ENCODE measurements at places on chromosomes 3 and 15.

- DNase-seq, result no peak
Measured at GRCh38 chr3:115086344-115086743, 60.7 kb downstream of the ZBTB20 start.

GRCh38 chr15:69272139-69272538 lies 26.6 kb upstream of the PAQR5 start:
- DNase-seq, result no peak

DNA sequence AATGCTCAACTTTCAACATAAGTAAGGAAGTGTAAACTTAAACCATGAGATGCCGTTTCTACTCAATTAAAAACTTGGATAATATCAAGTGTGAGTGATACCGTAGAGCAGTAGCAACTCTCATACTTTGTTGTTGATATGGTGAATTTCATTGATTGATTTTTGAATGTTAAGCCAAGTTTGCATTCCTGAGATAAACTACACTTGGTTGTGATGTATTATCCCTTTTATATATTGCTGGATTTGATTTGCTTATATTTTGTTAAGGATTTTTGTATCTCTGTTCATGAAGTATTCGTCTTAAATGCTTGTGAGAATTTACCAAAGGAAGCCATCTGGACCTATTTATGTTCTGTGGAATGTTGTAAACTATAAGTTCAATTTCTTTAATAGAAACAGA lies 21.7 kb downstream of the SLMAP start:
- no peak for DNase-seq

GRCh38 chr3:113747283-113748046 lies 630 bp downstream of the ATP6V1A start:
- DNase-seq, result no peak

GRCh38 chr15:58573270-58573669 lies 141.5 kb downstream of the LIPC start:
- DNase-seq, result no peak

DNA sequence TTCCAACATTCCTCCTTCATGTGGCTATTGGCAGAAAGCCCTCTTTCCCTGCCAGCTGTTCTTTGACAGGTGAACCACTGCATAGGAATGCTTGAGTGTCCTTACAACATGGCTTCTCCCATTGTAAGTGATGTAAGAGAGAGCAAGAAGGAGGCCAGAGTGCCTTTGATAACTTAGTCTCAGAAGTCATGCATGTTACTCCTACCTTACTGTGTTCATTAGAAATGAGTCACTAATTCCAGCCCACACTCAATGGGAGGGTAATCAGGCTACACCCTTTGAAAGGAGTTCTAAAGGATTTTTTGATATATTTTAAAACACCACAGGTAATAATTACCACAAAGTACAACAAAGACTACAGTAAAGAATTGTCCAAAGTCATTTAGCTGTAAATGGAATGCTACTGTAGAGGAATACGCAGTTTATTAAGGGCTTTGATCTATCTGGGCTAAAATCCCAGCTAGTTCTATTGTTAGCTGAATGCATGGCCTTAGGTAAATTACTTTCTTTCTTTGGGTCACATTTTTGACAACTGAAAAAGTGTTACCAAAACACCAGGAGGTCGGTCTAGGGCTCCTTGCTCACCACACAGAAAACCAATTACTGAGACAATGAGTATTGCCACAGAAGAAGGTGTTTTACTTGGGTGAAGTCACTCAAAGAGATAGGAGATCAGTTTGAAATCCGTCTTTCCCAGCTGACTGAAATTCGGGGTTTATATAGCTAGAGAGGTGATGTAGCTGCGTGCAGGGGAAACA lies 154.9 kb downstream of the GRM7 start:
- no peak for DNase-seq

DNA sequence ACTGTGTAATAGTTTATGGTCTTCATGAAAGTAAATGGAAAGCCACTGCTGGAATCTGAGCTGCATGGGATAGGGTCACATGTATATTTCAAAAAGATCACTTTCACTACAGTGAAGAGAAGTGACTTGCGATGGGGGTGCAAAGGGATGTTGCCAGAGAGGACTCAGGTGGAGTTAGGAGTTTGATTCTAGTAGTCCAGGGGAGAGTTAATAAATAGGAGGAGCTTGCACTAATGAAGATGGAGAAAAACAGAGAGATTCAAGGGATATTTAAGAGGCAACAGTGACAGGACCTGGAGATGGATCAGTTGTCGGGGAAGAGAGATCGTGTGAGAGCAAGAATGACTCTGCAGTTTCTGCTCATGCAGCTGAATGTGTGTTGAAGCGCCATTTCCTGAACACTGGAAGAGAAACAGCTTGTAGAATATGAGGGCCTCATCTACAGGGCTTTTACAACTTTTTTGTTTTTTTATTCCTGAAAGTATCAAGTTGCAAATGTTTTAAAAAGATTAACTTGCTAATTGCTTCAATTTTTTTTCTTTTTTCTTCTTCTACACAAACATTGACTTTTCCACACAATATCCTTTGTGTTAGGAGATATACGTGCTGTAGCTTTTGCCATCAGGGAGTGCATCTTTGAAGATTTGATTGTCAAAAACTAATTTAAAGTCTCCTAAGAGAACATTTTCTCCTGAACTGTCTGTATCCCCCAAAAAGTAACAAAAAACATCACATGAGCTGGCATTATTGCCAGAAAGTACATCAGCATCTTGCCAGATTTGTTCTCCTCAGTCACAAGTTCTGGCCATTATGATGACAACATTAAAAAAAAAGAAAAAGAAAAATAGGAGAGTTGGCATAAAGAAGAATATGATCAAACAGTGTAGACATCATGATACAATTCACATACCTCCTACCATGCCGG lies 37.5 kb downstream of the SETMAR start:
- DNase-seq, result no peak

DNA sequence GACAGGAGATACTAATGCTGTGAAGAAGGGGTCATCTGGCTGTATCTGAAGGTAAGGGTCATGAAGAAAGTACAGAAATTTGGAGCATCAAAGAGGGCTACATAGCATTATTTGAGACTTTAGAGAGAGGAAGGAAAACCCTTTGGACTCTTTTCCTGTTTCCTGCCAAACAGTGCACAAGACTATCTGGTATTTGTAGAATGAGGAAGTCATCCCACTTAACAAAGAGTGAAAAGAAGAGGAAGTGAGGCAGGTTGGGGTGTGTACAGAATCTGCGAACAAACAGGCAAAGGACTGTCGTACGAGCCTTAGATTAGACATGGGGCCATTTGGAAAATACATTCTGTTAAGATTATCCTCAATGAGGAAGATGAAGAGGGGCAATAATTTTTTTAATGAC lies 546.8 kb upstream of the EPHA6 start:
- no peak for DNase-seq

DNA sequence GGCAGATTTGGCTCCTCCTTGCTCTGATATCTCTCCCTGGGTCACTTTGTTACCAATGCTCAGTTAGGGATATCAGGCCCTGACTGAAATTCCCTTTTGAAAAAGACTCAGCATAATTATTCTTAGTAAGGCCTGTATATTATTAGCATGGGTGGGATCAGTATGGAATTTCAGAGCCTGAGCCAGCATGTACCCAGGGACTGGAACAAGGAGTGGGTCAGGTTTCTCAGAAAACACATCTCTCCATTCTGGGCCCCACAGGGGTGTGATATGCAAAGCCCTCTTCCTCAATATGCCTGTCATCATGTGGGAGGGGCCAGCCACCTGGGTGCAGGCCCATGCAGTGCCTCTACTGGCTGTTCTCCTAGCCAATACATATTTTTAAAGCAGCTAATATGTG lies 423.2 kb downstream of the EPHB1 start:
- DNase-seq, result no peak

GRCh38 chr3:34046154-34046553 lies 247.7 kb downstream of the PDCD6IP start:
- DNase-seq, result no peak

- no peak for DNase-seq
Measured at GRCh38 chr3:127680146-127680661, 7.5 kb downstream of the ABTB1 start.

DNA sequence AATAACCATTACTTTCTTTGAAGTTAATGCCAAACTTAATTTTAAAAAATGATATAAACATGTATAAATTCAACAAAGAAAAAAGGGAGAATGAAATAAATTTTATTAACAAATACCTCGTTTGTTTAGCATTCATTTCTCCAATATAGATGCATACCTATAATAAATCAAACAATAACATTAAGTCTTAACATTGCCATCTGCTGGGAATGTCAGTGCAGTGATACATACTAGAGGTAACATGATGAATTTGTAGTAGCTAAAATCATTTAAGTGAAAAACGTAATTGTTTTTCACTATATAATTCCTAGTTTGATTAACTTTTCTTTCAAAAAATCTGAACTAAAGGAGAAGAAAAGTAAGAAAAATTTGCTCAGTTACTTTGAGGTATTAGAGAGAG lies 340.2 kb upstream of the CBLB start:
- no peak for DNase-seq

DNA sequence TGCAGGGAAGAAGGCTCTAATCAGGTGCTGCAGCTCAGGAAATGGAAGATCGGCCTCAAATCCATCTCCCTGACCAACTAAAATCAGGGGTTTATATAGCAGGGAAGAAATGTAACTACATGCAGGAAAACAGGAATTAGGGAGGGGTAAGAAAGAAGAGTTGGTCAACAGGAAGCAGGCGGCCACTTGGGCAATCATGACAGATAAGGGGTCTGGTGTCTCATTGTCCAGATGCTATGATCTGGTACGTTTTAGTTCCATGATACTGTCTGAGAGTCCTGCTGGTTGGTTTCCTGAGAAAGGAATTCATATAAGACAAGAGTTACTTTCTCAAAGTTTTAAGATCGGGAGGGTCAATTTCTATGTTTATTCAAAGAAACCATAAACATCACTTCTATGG lies 24.2 kb downstream of the KATNBL1 start:
- no peak for DNase-seq

GRCh38 chr3:183218826-183219225 lies 34.2 kb upstream of the B3GNT5 start:
- no peak for DNase-seq

- no peak for DNase-seq
Measured at GRCh38 chr15:42053010-42053409, 32.2 kb upstream of the PLA2G4E start.

- no peak for DNase-seq
Measured at GRCh38 chr3:198081421-198081844, 121.4 kb downstream of the LMLN start.

DNA sequence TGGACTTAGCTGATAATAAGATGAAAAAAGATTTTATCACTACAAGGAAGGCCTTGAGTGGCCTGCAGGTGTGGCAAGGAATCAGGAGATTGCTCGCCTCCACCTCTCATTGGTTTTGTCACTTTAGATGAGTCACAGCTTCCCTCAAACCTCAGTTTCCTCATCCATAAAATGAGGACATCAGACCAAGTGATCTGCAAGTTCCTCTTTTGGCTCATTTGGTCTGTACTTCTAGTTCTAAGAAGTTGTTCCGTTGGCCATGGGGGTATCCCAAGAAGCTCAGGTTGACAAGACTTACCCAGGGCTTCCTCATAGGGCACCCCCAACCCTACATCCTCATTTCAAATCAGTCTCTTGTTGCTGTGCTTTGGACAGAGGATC lies 254.1 kb downstream of the UACA start:
- no peak for DNase-seq

GRCh38 chr3:101719604-101720185 lies 4.7 kb upstream of the CEP97 start:
- no peak for DNase-seq

DNA sequence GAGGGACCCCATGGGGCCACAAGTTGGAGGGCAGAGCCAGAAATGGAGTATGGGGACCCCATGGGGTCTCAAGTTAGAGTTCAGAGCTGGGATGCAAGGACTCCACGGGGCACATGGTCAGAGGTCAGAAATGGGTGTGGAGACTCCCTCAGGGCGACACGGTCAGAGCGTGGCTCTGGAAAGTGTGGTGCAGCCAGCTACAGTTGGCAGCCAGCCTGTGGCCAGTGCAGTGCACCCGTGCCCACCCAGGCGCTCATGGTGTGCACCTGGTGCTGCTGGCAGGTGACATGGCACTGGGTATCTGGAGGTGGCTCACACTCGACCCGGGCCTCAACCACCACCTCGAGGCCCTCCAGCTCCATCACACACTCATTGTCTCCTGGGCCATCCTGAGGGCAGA lies 11.2 kb downstream of the PLXNB1 start:
- DNase-seq, result no peak

DNA sequence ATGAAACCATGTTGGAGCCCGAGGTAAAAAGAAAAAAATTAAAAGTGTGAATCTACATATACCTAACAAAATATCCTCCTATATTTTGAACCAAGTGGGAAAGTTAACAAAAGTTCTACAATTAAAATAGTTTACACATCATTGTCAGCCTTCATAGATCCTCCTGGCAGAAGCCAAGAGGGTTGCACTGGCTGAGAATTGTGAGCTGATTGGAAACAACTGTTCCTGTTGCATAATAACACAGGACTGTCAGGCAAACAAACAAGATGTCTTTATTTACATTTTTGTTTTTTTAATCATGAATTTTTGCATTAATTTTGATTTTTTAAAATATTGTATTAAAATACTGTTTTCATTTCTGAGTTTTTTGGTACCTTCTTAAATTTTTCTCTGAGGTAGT lies 215.2 kb upstream of the MME start:
- no peak for DNase-seq

DNA sequence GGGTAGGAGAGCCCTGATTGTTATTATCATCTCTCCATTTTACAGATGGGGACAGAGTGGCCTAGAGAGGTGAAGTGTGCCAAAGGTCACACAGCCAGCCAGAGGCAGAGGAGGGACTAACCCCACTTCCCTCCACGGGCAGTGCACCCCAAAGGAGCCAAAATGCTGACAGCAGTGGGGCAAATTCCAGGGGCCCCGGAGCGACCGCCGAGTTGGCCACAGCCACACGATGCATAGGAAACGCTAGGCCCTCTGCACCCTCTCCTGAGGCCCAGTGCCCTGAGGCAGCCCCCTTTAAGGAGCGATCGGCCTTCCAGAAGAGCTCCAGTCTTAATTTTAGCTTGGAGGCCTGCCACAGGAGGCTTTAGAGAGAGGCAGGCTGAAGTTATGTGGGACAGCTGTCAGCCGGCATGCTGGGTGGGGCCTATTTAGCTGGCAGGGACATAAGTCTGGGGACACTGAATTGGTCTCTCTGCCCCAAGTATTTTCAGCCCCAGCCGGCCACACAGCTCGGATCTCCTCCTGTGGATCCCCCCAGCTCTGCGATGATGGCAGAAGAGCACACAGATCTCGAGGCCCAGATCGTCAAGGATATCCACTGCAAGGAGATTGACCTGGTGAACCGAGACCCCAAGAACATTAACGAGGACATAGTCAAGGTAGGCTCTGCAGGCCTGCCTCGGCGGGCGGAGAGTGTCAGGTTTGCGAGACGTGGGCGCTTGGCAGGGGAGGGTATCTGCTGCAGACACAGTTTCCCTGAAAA lies at the start of gene CAV3:
TSS of gene CAV3 (plus strand) at position 471 of the 763 bp plus-strand sequence. CDS start at position 546, 75 bp downstream.
- no peak for DNase-seq

GRCh38 chr15:68775671-68776476 lies 44.8 kb downstream of the ANP32A start:
- no peak for DNase-seq
